ENCODE measurements at places on chromosomes 5 and 9.

DNA sequence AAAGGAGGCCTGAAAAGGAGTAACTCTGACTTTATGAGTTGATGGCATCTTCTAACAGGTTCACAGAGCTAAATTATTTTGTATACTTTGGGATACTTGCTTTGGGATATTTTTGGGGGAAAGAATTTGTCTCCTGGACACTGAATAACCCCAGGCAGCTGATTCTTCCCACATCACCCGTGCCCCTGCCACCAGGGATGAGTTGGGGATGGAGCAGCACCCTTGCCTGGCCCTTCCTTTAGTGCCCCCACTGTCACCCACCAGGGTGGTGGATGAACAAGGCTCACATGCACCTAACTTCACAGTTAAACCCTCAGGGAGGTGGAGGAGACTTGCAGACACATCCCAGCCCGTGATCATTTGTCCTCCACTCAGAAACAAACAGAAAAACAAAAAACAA lies 2.3 kb upstream of the ADAMTS2 start:
- no peak for DNase-seq

GRCh38 chr5:174972291-174972690 lies 247.9 kb downstream of the MSX2 start:
- DNase-seq, result no peak

DNA sequence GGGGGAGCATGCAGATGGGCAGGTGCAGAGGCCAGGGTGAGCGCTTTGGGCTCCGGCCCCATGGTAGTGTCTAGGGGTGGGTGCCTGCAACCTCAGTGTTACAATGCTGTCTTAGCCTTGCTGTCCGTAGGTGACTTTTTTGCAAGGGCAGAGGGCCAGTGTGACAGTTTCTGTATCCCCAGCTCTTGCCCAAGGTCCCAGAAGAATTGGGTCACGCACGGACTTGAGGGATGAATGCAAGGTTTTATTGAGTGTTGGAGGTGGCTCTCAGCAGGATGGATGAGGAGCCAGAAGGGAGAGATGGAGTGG lies 492.5 kb downstream of the AGTPBP1 start:
- DNase-seq, result no peak

- DNase-seq, result no peak
Measured at GRCh38 chr5:136020001-136020382, 8.8 kb upstream of the TGFBI start.
